ENCODE measurements at places on chromosomes 12 and 14.

DNA sequence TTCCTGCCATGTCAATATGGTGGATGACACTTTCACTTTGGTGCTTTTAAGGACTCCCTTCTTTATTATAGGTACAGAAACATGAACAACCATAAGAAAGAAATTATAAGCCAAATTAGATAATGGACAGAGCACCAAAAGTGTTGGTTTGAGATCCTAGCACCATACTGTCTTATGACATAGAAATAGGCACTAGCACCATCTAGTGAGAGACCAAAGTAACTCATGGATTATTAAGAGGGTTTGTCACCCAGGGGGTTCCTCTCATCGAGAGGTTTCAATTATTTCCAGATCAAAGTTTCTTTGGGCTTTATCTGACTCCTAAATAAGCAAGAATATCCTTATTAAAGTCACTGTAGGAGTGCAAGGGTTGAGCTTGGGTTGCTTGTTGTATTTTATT is 153.0 kb upstream of the DIO2 start:
- DNase-seq, result peak; percentile 19

GRCh38 chr14:95524706-95525512 is 8.5 kb upstream of the SYNE3 start:
- peak; percentile 41 for DNase-seq

DNA sequence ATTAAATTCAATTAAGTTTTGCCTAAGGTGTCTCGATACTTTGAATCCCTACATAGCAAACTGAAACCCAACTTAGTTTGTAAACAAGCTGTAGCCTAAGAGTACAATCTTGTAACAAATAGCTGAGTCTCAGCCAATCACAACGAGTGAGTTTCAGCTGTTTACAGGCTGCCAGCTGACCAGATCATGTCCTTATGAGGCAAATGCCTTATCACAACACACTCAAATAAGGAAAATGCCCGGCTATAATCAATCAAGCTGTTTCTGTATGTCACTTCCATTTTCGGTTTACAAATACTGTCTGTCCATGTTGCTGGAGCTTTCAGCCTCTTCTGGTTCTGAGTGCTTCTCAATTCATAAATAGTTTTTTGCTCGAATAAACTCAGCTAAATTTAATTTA is 943.8 kb downstream of the SLC16A7 start:
- DNase-seq, result no peak

- peak; percentile 7 for DNase-seq
These were observed 170.7 kb downstream of the ESRRB start for GRCh38 chr14:76546426-76547221.

- no peak for DNase-seq
These were observed 461.0 kb downstream of the FOXG1 start for GRCh38 chr14:29227631-29228030.

DNA sequence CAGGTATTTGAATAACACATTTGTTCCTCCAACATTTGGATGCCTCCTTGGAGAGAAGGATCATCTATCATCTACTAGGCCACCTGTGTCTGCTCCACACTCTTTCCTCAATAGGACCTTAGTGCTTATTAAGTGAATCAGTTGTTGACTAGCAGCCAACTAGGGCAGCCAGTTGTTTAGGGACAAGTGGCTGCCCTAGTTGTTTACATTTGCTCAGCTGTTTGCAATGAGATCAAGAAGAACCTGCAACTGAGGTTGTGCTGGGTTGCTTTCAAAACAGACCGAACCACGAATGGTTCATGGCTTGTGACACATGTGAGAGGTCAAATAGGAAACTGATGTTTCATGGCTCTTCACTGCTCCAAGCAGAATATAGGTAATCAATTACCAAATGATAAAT is 53.8 kb downstream of the TMCC3 start:
- DNase-seq, result no peak

GRCh38 chr14:94907626-94908261 is 137.8 kb upstream of the GSC start:
- no peak for DNase-seq

- peak; percentile 90 for DNase-seq
These were observed 93.8 kb downstream of the RFLNA start for GRCh38 chr12:124388679-124389137.

DNA sequence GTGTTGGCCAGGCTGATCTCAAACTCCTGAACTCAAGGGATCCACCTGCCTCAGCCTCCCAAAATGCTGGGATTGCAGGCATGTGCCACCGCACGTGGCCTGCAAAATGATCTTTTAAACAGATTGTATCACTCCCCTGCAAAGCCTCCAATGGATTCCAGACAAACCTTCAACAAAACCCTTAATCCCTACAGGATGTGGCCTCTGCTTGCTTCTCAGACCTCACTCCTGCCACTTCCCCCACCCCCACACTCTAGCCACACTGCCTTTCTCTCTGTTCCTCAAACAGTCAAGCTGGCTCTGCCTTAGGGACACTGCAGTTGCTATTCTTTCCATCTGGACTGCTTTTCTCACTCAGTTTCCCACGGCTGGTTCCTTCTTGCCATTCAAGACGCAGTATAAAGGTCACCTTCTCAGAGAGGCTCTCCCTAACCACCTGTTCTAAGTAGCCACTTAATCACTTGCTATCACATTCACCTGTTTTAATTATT is 47.3 kb upstream of the TMED10 start:
- peak; percentile 21 for DNase-seq

DNA sequence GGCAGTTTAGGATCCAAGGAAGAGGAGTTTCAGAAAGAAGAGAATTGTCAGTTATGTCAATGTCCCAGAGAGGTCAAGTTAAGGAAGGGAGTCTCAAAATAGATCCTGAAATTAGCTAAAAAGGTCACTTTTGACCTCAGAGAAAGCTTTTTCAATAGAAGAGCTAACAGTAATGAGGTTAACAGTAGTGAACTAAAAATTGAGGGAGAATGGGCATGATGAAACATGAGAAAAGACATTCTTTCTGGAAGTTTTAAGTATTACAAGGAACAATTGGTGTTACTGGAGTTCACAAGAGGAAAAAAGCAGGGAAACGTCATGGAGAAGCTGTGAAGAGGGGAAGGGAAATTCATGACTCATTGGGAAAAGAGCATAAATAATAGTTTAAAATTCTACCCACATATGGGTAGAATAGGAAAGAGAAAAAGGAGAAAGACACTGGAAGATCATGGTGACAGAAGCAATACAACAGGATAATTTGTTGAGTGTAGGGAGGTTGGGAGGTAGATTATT is 381.2 kb upstream of the FAR2 start:
- peak; percentile 10 for DNase-seq

- DNase-seq, result peak; percentile 77
These were observed 63.1 kb upstream of the STK38L start for GRCh38 chr12:27180906-27181505.

GRCh38 chr12:67535971-67536370 is 112.6 kb upstream of the DYRK2 start:
- no peak for DNase-seq

GRCh38 chr14:96817750-96818666 is 20.8 kb downstream of the VRK1 start:
- no peak for DNase-seq

DNA sequence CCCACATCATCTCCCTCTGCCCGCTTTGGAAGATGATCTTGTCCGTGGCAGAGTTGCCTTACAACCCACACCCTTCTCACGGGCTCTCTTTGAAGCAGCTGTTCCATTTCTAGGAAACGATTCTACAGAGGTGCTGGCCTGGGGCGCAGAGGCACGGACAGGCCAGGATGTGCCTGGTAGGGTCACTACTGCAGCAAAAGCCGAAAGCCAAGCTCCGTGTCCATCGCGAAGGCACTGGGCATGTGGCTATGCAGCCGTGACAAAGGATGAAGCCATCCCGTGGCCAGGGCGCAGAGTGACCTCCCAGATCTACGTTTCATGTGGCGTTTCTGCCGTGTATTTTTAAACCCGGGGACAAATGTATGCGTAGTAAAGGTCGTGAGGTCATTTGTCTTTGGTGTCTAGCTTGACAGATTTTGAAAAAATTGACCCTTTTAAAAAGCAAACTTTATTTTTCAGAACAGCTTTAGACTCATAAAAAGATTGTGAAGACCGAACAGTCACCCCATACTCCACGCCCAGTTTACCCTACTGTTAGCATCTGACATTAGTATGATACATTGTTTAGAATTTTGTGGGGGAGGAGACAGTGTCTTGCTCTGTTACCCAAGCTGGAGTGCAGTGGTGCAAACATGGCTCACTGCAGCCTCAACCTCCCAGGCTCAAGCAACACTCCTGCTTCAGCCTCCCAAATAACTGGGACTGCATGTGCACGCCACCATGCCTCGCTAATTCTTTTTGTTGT is 40.4 kb upstream of the NCOR2 start:
- no peak for DNase-seq

- DNase-seq, result no peak
These were observed 176.1 kb downstream of the FUT8 start for GRCh38 chr14:65588426-65589140.

GRCh38 chr12:88781909-88782308 is 201.6 kb upstream of the KITLG start:
- DNase-seq, result peak; percentile 75

DNA sequence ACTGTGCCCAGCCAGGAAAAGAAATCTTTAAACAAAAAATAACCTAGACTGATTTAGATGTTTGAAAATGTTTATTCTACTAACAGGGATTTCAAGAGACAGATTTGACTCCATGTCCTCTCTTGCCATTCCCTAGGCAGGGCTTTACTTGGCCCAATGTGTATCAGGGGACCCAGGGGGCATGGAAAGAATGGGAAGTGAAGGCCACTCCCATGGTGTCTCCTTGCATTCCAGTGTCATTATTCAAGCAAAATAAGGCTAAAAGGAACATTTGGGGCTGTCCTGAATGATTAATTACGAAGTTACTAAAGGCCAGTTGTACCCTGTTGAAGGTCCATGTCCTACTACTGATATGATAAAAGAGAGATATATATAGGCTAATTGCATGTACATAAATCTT is 151.9 kb upstream of the ATF7IP start:
- peak; percentile 24 for DNase-seq

- no peak for DNase-seq
These were observed 97.7 kb downstream of the PPM1A start for GRCh38 chr14:60346706-60347105.

DNA sequence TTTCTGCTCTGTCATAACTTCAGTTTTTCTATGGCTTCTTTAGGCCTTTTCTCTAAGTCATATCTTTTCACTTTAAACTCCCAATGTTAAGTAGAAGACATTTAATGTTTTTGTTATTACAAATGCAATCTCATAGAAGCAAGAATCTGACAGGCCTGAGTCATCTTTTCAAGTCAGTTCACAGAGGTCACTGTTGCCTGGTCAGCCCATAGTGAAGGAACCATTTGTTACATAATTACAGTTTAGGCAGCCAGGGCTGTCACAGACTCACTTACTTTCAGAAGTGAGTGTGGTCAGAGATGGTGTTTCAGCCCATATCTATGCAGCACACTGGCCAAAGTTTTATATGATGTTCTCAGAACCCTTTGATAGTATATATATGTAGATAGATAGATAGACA is 46.5 kb downstream of the CCER1 start:
- DNase-seq, result peak; percentile 68

DNA sequence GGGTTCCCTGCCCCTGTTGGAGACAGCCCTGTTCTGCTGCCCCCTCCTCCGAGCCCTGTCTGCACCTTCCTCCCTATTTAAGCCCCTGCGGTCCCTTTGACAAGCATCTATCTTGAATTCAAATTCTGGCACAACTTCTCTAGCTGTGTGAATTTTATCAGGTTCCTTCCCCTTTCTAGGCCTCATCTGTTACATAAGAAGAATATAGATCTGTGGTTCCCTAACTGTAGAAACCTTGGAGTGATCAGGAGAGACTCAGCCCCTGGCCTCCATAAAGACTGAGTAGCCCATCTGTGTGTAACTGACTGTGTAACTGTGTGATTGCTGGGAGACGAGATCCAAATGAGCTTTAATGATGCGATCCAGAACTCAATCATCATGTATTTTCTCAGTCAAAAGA is 13.0 kb upstream of the RACGAP1 start:
- DNase-seq, result no peak

- DNase-seq, result no peak
These were observed 318.4 kb downstream of the SYT1 start for GRCh38 chr12:79183003-79183402.

- no peak for DNase-seq
These were observed 26.5 kb downstream of the OTUB2 start for GRCh38 chr14:94052662-94053061.

GRCh38 chr12:98424726-98425401 is 90.5 kb upstream of the TMPO start:
- DNase-seq, result peak; percentile 82

DNA sequence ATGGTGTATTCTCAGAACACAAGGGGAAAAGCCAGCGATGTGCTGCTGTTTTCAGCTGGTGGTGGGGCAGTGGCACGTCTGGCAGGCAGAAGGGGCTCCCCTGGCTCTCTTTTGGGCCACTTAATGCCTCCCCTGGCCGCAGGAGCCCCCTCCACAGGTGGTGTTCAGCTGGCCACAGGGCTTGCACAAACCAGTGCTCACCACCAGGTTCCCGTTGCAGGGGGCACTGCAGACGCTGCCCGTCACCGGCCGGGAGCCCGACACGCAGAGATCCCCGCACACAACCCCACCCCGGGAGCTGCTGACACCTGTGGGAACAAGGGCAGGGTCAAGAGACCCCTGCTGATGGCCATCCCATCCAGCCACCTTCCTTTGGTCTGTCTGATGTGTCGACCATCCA is 6.7 kb downstream of the KRT83 start:
- DNase-seq, result no peak

- no peak for DNase-seq
These were observed 15.3 kb downstream of the MSRB3 start for GRCh38 chr12:65293735-65294134.

GRCh38 chr12:93541578-93542225 is 30.8 kb upstream of the SOCS2 start:
- DNase-seq, result no peak

- DNase-seq, result no peak
These were observed 43.3 kb upstream of the CMKLR1 start for GRCh38 chr12:108382437-108382801.

DNA sequence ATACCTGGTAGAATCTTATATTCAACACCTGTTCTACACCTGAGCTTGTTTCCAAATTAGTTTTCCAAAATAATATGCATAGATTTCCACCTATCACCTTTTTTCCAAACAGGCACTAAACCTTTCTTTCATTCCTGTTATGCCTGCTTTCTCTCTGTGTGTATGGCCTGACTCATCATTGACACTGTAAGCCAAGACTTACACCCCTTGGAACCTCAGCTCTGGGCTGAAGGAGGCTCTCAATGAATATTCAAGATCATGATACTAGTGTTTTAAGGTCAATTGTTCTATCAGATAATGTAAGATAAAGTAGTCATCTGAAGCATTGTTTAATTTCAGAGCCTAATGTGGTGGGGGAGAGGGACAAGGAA is 1193.3 kb downstream of the FLRT2 start:
- DNase-seq, result no peak

Data from fibroblast of skin of scalp (primary cell).